ENCODE measurements at places on chromosomes 4 and X. TPM values are rescaled to one million over a fixed set of nuclear protein-coding genes. Genes with fewer than 3 reads are reported as not detected.

DNA sequence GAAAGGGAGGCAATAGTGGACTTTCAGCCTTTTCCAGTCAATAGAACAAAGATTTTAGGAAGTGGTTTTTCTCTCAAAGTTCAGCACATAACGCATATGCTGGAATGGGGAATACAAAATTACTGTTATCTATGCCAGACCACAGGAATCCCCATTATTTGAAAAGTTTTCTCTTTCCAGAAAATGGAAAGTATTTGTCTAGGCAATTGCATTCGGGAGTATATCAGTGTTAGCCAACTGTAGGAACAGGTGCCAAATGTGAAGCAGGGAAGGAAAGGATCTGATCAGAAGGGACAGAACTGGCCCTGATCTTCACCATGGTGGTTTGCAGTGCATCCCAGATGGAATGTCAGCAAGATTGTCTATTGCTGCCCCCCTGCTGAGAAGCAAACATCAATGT is 213.6 kb downstream of the CPE start:
- no peak for DNase-seq

Gene GAK
- total RNA-seq, result 85.0 TPM

DNA sequence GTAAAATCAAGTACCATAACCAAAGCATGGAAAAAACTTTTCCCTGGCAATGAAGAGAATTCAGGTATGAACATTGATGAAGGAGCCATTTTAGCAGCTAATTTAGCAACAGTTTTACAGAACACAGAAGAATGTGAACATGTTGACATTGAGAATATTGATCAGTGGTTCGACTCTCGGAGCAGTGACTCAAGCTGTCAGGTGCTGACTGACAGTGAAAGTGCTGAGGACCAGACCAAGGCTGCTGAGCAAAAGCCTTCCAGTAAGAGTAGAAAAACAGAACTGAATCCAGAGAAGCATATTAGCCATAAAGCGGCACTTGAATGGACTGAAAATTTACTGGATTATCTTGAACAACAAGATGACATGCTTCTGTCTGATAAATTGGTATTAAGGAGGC is 2.8 kb downstream of the TIGD2 start:
- no peak for DNase-seq

DNA sequence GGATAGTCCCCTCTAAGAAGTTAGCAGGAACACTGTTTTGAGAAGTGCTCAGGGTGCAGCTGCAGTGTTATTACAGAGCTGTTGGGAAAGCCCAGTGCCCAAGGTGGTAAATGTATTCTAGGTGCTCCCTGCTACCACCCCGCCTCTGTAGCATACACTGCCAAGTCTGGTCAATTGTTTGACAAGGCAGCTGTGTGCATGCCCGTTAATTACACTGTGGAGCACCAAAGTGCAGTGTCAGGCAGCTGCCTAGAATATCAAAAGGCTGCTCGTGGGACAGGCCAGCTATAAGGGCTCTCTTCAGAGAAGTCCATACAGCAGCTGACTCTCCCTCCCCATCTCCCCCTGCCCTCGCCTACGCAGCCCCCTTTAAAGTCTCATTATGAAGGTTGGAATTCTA is 99.9 kb upstream of the KLHL13 start:
- DNase-seq, result no peak

- no peak for DNase-seq
These were observed 256.1 kb upstream of the ITM2A start for GRCh38 chrX:79623098-79623762.

Measured in right lobe of liver (tissue), 6 donors.